AG20443 (cell line): ENCODE measurements at places on chromosomes 3 and 15.

GRCh38 chr3:14554715-14555114 is 14.6 kb upstream of the GRIP2 start:
- DNase-seq = no peak

- DNase-seq = peak; percentile 16
Measured at GRCh38 chr3:101725194-101725889, 928 bp downstream of the CEP97 start.

GRCh38 chr3:75296858-75297257 is 367.3 kb upstream of the FRG2C start:
- no peak for DNase-seq

DNA sequence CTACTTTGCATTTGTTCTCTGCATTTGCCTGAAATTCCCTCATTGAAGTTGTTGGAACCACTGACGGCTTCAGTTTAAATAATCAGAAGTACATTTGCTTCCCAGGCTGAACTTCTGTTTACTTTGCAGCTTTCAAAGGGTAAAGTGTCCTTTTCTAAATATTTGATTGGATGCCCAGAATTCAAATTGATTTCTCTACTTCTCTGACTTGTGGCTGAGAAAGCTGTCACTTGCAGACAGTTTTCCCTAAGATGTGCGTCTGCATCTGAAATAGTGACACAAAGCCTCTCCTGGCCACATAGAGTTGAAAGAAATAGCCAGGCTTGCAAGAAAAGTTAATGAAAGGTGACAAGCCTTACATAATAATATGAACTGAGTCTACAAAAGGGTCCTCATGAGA is 299.6 kb downstream of the THSD4 start:
- DNase-seq = no peak

GRCh38 chr3:17639257-17639656 is 103.2 kb downstream of the TBC1D5 start:
- DNase-seq = peak; percentile 9

GRCh38 chr3:18843188-18843587 is 305.1 kb upstream of the KCNH8 start:
- no peak for DNase-seq

DNA sequence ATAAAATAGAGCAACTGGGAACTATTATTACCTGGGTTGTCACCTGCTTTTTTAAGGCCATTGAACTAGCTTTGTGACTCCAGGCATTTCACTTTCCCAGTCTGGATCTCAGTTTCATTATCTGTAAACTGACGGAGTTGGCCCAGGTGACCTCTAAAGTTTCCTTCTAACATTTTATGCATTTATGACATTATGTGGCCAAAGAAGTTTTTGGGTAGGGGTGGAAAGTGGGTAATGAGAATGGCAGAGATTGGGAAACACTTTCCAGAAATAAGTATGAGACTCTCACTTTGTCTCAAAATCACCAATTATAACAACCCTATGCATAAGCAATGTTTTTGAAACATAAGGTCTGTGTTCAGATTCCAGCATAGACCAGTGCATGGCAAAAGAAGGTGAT is 99.1 kb upstream of the ARHGEF3 start:
- DNase-seq = no peak

DNA sequence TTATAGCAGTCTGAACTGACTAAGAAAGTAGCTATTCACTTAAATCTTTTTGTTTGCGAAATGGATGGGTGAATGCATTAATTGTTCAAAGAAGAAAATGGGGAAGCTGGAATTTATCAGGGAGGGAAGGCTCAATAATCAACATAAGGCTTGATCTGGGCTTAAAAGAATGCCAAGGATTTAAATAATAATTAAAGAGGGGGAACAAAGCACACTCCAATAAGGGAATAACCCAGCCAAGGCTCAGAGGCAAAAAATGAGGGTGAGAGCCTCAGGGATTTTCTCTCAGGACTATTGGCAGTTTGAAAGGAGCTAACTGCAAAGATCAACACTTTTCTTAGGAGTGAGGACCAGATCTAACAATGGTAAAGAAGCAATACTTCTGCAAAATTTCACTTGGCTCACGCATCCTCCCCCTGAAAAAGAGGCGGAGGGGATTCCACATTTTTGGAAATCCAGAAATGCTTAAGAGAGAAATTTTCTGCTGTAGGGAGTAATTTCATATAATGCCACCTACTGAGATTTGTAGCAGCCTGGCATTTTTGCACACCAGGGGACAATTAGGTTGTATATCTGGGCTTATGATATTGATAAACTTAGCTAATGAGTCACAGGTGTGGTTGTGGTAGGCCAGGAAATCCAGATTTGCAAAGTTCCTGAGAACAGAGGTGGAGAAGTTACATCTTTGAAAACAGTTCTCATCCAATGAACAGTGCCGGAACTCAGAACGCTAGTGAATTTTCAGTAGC is 405.1 kb downstream of the TUSC7 start:
- no peak for DNase-seq

GRCh38 chr3:149198611-149199010 is 23.0 kb downstream of the CP start:
- no peak for DNase-seq

- DNase-seq = no peak
Measured at GRCh38 chr15:31489281-31489680, 162.6 kb downstream of the KLF13 start.

DNA sequence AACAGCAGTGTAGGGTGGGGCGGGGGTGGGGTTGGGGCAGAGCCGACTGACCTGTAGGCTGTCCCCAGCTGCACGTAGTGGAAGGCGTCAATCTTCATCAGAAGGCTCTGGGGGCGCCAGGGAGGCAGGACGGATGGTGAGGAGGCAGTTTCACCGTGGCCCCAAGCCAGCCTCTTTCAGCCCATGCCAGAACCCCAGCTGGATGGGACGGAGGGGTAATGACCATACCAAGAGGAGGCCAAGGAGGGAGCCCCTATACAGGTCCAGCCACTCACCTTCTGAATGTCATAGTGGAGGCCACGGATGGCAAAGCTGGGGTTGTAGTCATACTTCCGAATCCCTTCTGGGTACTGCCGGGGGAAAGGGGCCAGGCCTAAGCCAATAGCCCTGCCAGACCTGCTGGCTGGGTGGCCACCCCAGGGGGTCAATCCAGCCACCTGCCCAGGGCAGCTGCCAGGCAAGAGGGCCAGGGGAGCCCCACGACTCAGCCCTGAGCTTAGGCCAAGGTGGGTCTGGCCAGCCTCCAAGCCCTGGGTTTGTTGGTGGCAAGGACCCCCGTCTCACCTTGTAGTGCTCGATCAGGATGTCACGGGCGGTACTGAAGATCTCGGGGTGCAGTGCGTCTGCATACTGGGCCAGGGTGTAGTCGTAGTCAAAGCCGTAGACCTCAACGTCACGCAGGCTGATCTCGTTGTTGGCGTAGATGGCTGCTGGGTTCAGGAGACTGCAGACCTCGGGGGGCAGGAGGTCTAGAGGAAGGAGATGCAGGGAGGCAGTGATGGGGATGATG is 4.9 kb downstream of the NT5DC2 start:
- DNase-seq = no peak

GRCh38 chr3:128416578-128417211 is 50.0 kb downstream of the DNAJB8 start:
- DNase-seq = peak; percentile 98

DNA sequence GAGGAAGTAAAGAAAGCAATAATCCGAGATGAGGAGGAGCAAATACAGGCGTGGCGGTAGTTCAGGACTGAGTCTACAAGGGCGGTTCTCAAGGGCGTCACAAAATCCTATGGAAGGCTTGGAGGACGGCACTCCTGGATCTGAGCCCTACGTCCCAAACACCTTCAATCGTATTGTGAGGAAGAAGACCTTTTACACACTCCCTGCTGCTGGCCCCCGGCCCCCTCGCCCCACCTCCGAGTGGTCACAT is 747 bp downstream of the PLD1 start:
- DNase-seq = no peak

- no peak for DNase-seq
Measured at GRCh38 chr15:89406940-89407607, 72.5 kb upstream of the POLG start.

GRCh38 chr3:58526515-58526957 is 10.5 kb downstream of the ACOX2 start:
- peak; percentile 94 for DNase-seq

- peak; percentile 71 for DNase-seq
Measured at GRCh38 chr3:195896361-195897080, 11.8 kb downstream of the TNK2 start.

- no peak for DNase-seq
Measured at GRCh38 chr3:180959691-180960090, 29.8 kb downstream of the DNAJC19 start.
